Stimulated activated CD4-positive, alpha-beta T cell treated with anti-CD3 and anti-CD28 coated beads, TNF-alpha, amount 100 ng/mL, for 1 hour (primary cell): ENCODE measurements at places on chromosomes 4 and X.

DNA sequence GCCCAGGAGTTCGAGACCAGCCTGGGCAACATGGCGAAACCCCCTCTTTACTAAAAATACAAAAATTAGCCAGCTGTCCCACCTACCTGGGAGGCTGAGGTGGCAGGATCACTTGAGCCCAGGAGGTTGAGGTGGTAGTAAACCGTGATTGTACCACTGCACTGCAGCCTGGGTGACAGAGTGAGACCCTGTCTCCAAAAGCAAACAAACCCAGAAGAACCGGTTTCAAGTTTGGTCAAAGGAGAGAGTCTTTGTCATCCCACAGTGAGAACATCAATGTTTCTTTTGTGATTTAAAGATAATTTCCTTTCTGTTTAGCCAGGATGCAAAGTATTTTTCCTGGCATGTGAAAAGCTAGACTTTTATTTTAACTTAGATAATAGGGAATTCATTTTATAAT lies 26.7 kb downstream of the PDK3 start:
- DNase-seq, result no peak

- no peak for DNase-seq
Measured at GRCh38 chr4:159271856-159272255, 169.0 kb downstream of the RAPGEF2 start.

DNA sequence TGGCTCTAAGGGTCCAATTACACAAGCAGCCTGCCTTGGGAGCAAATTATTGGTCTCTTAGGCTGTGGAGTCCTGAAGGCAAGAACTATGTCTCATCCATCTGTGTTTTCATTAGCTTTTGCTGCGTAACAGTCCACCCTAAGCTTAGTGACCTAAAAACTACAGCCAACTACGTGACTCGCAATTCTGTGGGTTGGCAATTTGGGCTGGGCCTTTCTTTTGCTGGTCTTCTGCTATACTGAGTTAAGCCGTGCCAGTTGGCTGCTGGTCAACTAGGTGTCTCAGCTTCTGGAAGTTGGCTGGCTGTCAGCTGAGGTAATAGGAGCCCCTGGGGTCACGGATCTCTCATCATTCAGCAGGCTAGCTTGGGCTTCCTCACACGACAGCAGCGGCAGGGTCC lies 205.6 kb upstream of the S100G start:
- no peak for DNase-seq

GRCh38 chr4:26789208-26789607 lies 71.4 kb upstream of the STIM2 start:
- DNase-seq, result no peak

GRCh38 chrX:55008571-55009358 lies 8.6 kb downstream of the APEX2 start:
- DNase-seq, result no peak

DNA sequence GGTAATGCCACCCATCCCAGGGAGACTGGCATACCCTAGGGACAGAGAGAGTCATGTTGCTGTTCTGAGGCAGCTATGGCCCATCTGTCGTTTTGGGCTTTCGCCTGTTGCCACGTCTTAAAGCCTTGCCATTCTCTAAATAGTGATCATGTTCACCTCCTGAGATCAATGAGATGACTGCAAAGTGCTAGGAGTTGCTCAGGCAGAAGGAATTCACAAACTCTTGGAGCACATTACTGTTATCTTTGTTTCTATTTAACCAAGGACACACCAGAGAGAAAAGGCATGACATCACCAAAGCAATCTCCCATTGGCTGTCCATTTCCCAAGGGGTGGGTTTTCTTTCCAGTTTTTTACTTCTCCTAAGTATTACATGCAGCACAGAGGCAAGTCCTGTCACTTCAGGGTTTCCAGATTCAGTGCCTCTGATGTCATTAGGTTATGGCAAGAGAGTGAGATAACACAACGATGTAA lies 37.1 kb upstream of the SETD7 start:
- no peak for DNase-seq

GRCh38 chr4:94253036-94253435 lies 45.4 kb downstream of the SMARCAD1 start:
- DNase-seq, result no peak

DNA sequence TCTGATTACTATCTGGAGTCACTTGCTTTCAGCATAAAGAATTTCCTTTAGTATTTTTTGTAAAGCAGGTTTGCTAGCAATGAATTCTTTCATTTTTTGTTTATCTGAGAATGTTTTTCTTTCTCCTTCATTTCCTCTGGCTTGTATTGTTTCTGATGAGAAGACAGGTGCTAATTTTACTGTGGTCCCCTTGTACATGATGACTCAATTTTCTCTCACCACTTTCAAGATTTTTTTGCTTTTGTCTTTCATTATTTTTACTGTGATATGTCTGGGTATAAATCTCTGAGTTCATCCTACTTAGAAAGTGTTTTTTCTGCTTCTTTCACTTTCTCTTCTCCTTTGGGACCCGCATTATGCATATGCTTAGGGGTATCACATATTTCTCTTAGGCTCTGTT lies 62.6 kb downstream of the PKD2 start:
- DNase-seq, result no peak

DNA sequence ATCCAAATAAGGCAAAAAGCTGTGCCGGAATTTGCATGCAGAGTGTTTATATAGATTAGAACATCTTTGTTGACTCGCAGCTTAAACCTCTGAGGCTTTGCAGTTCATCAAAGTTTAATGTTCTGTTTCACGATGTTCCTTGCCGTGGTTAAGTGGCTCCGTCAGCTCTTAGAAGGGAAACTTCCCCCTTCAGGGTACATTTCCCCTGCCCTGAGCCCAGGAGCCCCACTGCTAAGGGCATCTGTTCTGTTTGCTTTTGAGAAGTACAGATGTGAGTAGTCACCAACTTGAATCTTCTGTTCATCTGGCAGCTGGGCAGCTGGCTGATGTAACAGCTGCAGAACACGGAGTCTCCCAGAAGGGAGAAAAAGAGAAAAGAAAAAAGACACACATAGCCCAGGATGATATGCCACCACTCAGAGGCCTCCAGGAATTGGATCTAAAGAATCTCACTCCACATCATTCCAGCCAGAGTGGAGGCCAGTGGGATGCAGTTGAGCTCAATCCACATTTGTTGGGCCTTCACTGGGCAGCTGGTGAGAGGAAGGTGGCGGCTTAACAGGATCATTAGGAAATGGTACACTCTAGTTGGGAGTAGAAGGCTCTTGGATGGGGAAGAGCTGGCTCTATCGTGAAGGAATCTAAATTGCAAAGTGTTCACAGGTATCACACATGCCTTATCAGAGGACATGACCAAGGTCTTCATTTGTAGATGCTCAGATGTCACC lies 178.7 kb upstream of the RBPJ start:
- no peak for DNase-seq

GRCh38 chr4:26839016-26839415 lies 21.6 kb upstream of the STIM2 start:
- no peak for DNase-seq

- no peak for DNase-seq
Measured at GRCh38 chrX:39581411-39581810, 516.3 kb downstream of the BCOR start.

DNA sequence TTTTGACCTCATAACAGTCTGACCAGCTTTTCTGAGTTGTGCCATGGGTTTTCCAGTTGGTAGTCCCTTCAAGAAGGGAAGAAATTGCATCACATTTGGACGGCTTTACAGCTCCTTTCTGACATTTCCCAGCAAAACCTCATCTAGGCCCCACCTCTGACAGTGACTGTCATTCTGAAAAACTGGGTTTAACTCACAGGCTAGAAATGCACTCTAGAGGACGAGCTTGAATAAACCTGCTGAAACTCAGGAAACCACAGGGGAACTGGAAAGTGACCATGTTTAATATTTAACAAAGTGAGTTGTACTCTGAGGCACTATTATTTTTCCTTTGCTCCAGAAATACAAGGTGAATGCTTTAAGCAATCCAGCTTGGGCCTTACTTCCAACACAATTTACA lies 434.3 kb upstream of the RASGEF1B start:
- DNase-seq, result no peak

GRCh38 chr4:175460414-175460813 lies 351.6 kb downstream of the GPM6A start:
- DNase-seq, result no peak

DNA sequence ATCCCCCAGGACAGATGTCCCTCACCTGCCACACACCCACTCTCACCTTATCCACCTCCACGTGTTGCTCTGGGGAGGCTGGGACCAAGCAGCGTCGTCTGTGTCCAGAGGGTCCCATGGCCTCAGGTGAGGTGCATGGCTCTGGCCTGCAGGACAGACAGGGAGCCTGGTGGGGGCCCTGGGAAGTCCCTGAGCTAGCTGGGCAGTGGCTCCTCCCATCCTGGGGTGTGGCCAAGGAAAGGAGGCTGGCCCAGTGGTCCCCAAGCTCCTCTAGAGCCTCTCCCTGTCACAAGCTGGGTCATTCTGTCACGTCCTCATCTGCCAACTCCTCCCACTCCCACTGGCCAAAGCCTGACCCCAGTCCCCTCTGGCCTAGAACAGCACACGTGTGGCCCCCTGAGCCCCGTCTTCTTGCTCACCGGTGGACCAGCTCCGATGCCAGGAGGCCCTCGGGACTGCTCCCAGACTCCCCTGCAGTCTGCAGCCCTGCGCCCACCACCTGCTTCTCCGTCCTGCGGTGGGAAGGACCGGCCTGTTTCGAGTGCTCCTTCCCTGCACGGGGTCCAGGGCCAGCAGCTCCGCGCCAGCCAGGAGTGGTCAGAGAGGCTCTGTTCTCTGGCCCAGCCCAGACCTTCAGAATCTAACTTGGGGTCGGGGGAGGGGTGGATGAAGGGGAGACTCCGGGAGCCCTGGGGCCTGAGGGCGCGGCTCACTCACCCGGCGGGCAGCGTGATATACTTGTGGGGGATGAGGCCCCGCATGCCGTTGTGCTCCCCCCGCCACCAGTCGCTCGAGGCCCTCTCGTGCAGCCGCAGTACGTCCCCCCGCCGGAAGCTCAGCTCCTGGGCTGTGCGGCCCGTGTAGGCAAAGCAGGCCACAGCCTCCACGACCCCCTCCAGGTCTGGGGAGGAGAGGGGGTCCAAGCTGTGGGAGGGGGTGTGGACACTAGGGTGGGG lies 4.8 kb downstream of the AVPR2 start:
- DNase-seq, result no peak

GRCh38 chr4:145734576-145735346 lies 54.8 kb downstream of the C4orf51 start:
- no peak for DNase-seq

- no peak for DNase-seq
Measured at GRCh38 chrX:153922932-153923857, 2.9 kb downstream of the ARHGAP4 start.

DNA sequence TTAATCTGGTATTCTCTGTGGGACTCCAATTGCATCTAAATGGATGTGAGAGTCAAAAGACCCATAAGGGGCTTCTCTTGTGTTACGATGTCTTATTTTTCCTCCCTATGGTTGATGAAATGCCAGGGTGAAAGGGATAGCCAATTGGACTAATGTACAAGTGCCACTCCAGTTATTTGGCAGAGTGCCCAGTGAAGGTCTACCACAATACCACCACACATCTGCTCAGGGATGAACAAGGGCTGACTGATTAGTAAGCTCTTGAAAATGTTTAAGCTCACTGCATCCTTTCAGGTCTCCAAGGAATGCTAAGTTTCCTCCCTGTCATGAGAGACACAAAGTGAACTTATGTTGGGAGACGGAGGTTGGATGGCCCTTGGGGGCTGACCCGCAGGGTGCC lies 57.8 kb downstream of the HEPH start:
- no peak for DNase-seq

DNA sequence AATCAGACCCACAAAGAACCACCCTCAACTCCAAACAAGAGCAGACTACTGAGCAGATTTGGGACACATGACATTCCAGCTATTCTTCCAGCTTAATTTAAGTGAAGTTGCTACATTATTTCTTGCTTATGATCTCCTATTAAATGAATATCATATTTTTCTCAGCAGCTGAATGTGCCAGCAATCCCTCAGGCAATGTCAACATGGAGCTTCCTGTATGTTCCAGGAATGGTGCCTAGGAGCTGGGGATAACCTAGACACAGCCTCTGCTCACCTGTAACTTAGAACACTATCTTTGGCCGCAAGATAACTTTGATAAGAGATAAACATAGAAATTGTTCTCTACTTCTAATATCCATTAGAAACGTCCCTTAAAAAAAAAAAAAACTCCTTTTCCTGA lies 274.4 kb upstream of the RASGEF1B start:
- DNase-seq, result no peak

GRCh38 chrX:30615229-30615628 lies 37.7 kb upstream of the TASL start:
- DNase-seq, result no peak

DNA sequence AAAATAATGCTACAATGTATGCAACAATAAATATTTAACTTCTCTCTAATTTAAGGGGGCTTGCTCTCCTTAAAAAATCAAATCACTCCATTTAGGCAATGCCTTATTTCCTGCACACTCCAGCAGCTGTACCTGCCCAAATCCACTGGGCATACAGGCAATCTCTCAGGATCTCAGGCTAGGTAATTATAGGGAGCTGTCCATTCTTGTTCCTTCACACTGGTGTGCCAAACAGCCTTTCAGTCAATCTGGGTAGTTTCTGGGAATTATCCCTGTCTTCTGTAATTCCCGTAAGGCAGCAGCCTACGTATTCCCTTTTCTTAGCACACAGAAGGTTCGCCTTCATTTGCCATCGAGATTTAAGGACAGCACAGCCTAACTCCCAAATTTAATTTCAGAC lies 922.6 kb upstream of the SLIT2 start:
- DNase-seq, result no peak

GRCh38 chr4:109930464-109930863 lies 17.8 kb downstream of the EGF start:
- no peak for DNase-seq

GRCh38 chr4:19135895-19136633 lies 1114.5 kb upstream of the LCORL start:
- no peak for DNase-seq

DNA sequence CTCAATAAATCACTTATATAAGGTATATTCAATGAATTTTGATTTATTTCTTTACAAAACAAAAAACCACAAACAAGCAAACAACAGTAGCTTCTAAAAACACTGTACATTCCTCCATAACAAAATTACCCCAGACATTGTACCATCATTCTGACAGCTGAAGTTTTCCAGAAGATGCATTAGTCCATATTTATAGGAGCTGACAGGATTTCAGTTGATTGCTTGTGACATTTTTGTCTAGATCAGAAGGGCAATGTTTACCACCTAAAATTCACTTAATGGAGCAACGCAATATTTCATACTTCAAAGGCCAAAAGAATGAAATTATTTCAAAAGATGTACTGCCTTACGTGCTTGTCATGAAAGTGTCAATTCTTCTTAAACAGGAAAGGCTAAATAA lies 167.0 kb downstream of the ATP10D start:
- DNase-seq, result no peak

DNA sequence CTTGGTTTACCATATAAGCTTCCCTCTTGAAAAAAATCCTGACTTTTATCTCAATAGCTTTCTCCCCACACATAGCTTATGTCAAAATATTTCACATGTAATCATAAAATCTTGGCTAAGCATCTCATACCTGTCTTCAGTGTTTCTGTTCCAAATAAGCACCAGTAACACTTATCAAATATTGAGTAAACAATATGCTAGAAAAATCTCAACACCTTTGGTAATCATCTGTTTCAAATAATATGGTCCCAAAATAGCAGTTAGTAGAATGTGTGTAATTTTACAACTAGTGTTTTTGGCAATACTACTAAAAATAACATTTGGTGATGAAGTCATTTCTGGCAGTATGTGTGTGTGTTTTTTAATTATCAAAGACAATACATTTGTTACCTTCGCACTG lies 2138.2 kb downstream of the PCDH7 start:
- no peak for DNase-seq

GRCh38 chrX:81208916-81209315 lies 7.0 kb downstream of the SH3BGRL start:
- no peak for DNase-seq

GRCh38 chr4:41613386-41613785 lies 75.4 kb downstream of the LIMCH1 start:
- no peak for DNase-seq
